H1 (cell line): ENCODE measurements at places on chromosomes 11 and 22.

DNA sequence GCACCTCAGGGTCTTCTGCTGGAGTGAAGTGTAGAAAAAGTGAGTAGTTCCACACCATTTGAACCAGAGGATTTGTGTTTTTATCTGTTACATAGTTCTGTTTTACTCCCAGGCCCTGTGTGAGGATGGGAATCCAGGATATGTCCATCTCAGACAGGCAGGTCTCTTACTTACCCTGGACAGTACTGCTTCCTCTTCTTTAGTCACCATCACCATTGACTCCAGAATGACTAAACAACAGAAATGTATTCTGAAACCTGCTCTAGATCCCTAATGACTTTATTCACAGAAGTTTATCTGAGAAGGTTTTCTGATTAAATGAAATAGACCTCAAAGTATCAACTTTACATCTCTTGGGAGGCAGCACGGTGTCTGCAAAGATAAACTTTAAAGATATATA, 33.6 kb downstream of the CYP2R1 start:
- DNase-seq = no peak

GRCh38 chr22:42805016-42805997, 51.8 kb downstream of the ARFGAP3 start:
- no peak for DNase-seq

- no peak for DNase-seq
Observed at GRCh38 chr22:48083502-48083901, 1321.1 kb downstream of the TBC1D22A start.

GRCh38 chr11:96464700-96465307, 75.0 kb downstream of the JRKL start:
- no peak for DNase-seq

DNA sequence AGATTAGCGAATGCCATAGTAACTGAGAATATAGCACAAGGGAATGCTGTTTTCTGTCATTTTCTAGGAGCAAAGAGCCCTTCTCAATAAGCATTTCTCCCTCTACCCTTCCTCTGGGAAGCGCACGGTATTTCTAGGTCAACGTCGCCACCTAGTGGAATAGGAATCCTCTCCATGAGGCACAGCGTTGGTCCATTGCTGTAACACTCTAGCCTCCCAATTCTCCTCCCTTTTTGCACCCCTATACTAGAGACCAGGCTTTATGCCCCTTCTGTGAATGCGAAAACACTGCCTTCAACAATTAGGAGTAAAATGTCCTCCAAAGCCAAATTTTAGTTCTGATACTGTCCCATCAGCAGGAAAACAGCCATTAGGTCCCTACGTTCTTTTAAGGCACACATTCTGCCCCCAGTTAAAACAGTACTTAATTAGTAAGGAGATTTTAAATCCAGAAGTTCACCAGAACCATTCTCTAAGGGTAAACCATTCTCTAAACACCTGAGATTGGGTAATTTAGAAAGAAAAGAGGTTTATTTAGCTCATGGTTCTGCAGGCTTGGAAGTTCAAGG, 12.8 kb upstream of the HYLS1 start:
- no peak for DNase-seq

GRCh38 chr11:11769362-11769761, 72.4 kb upstream of the USP47 start:
- DNase-seq = no peak

DNA sequence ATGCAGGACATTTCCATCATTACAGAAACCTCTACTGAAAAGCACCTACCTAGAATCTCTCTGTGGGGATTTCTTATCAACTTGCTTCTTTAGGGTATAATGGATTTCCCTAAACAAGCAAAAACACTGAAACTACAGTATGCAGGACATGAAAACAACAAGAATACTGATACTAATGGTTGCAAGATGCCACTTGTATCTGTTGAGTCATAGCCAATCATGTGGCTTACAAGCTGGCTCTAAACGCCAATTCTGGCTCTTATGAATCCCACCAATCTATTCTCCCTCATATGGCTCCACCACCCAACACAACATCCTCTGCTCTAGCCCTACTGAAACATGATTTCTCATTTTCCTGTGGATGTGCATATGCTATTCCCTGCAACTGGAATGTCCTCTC, 22.6 kb downstream of the TENM4 start:
- no peak for DNase-seq
